Pancreas (tissue), 10 donors: ENCODE measurements at places on chromosomes 2 and 18.

GRCh38 chr18:42078711-42079110 lies 123.7 kb downstream of the PIK3C3 start:
- DNase-seq: no peak

DNA sequence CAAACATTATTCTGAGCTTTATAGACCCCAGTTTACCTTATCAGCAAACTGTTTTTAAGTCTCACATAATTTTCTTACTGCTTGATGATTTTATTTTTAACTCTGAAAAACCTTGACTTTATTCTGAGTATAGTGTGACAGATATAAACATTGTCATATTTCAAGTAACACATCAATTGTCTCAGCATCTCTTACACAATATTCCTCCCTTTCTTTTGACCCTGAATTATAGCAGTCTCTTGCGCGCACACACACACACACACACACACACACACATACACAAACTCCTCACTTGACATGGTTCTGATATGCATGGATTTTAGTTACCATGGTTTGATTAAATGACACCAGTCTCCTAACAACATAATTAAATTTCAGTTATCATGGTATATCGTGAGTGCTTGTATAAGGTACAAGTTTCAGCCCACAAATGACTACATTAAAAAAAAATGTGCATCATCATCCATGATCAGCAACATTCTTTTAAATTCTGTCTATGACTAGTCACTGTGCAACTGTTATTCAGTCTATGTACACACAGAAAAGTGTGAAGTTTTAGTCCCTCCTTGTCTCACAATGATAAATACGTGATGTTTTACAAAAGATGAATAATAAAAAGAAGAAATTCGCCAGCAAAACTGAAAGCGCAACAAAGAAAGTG lies 39.5 kb upstream of the TACR1 start:
- no peak for DNase-seq

- no peak for DNase-seq
Measured at GRCh38 chr2:237660381-237660900, 33.1 kb downstream of the LRRFIP1 start.

DNA sequence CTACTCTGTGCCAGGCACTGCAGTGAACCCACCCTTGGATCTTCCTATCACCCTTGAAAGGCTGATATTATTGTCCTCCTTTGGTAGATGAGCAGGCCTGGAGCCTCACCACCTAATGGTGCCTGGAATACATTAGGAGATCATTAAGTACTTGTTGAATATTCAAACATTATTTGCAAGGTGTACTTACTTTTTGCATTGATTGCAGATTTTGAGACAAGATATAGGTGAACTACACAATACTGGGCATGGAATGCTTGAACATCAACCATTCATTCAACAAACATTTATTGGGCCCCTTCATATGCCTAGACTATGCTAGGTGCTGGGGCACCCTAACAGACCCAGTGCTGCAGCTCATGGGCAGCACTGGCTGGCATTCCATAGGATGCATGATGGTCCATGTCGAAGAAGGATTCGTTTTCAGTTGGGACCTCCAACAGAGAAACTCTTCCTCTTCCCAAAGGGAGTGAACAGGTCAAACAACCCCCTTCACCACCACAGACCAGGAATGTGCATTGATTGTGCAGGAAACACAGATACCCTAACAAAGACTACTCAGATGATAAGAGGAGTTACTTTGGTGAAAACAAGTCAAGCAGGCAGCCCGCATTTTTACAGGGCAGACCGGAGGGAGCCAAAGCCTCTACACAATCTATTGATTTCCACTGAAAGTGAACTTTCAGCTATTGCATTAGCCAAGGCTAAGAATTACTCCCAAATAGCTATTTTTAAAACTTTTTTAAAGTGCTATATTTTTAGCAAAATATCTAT lies 149.6 kb upstream of the SH3BP4 start:
- DNase-seq: no peak

- no peak for DNase-seq
Measured at GRCh38 chr2:178858896-178859625, 51.8 kb upstream of the TTN start.

- DNase-seq: no peak
Measured at GRCh38 chr2:42116195-42117181, 52.7 kb upstream of the EML4 start.

GRCh38 chr18:23981369-23981980 lies 33.1 kb upstream of the TTC39C start:
- DNase-seq: no peak

DNA sequence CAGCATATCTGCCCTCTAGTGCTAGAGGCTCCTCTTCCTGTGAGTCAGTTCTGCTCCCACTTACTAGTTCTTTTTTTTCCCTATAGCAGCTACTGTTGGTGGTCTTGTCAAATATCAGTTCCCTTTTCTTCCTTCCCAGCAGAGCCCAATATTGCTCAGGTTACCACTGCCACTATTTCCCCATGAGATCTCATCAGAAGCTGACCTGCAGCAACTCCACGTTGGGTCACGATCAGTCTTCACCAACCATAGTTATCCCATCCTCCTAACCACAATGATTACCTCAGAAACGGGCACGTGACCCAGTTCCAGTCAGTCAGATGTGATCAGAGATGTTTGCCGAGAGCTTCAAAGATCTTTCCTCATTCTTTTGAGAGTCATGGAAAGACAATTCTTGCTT lies 59.7 kb upstream of the CAPN13 start:
- DNase-seq: no peak

- DNase-seq: no peak
Measured at GRCh38 chr18:31609886-31610285, 18.2 kb downstream of the TTR start.

- no peak for DNase-seq
Measured at GRCh38 chr2:134576478-134576877, 142.3 kb downstream of the TMEM163 start.

GRCh38 chr2:73830871-73831401 lies 2.2 kb downstream of the STAMBP start:
- DNase-seq: no peak

DNA sequence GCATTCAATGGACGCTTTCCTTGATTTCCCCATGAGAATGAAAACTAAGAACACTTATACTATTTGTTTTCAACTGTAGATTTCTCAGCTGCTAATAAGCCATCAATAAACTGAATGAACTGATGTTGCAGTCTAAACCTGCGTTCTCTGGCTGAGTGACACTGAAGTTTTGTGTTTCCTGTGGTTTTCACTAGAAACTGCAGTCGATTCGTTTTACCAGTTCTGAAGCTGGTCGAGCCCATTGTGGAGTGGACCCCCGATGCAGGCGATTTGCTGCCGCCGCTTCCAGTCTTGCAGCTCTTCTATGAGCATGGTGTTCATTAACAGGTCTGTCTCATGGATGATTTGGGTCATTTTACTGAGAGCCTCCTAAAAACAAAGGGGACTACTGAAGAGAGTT lies 50.6 kb upstream of the STAT1 start:
- DNase-seq: no peak

DNA sequence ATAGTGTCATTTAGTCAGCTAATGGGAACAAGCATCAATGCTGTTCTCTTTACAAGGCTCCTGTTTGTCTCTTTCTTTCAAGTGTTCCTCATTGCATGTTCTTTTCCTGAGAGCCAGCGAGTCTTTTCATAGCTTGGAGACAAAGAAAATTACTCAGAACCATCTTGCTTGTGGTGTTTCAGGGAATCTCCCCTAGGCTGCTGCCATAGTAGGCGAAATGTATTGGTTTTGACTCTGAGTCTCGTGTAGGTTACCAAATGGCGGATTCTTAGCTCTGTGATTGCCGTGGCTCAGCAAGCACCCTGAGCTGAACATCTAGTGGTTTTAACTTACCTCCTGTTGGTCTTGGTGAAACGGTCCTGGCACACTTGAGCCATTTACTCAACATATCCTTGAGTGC lies 68.7 kb downstream of the RHBDD1 start:
- no peak for DNase-seq

GRCh38 chr18:24656551-24657443 lies 196.4 kb downstream of the HRH4 start:
- no peak for DNase-seq

GRCh38 chr2:46978723-46979122 lies 63.1 kb upstream of the MCFD2 start:
- no peak for DNase-seq

DNA sequence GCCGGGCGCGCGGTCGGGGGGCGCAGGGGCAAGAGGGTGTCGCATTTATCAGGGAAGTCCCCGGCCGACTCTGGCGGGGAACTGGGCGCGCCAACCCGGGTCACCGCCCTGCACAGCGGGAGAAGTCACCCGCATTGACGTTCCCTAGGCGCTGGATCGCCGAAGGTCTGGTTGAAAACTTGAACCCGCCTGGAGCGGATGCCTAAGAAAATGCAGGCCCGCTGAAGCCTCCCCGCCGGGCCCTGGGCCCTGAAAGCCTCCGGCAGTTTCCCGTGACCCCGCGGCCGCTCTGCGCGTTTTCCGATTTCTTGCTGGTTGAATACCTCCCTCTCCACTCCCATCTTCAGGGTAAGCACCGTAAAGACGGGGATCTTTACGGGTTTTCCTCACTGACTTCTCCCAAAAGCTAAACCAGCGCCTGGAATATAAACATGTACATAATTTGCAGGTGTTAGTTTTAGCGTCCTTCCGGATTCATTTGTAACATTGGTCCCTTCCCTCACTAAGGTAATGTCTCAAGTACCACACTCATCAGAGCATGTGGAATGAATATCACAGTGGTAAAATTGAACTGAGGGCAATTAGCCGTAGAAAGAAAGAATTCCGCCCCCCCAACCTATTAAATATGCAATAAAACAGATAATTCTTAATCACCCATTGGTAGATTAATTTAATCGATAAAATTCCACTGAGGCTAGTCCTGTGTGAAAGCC lies 675 bp upstream of the SPIRE1 start:
- peak; percentile 23 for DNase-seq

- DNase-seq: no peak
Measured at GRCh38 chr2:222284466-222284865, 14.3 kb downstream of the PAX3 start.

DNA sequence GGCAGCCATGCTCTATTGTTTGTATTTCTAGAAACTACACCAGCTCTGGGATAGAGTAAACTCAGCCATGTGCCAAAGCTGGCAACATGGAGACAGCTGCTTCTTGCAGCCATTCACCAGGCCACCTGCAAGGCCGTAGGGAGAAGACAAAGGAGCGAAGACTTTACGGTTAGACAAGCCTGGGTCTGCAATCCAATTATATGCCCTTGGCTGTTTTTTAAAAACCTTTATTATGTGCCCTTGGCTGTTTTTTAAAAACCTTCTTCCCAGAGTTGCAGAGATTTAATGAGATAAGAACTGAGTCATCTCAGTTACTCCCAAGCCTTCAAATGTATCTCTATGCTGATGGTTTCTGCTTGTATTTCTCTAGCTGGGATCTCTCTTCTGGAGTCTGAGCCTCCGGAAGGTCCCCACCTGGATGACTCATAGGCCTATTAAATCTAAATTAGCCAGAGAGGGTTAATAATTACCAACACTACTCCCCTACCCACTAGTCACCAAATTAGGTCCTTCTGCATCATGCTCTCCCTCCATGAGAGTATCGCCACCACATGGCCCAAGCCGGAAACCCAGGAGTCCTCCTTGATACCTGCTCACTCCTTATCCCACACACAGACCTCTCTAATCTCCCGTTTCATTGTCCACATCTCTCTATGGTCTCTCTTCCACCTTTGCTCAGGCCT lies 17.5 kb upstream of the DPP4 start:
- DNase-seq: no peak

- DNase-seq: no peak
Measured at GRCh38 chr2:143514413-143514812, 385.2 kb downstream of the ARHGAP15 start.

- DNase-seq: no peak
Measured at GRCh38 chr2:52749764-52750163, 1017.8 kb upstream of the CHAC2 start.

GRCh38 chr2:175366815-175367214 lies 185.3 kb upstream of the ATP5MC3 start:
- no peak for DNase-seq

- DNase-seq: no peak
Measured at GRCh38 chr2:37802899-37803379, 122.1 kb upstream of the RMDN2 start.

DNA sequence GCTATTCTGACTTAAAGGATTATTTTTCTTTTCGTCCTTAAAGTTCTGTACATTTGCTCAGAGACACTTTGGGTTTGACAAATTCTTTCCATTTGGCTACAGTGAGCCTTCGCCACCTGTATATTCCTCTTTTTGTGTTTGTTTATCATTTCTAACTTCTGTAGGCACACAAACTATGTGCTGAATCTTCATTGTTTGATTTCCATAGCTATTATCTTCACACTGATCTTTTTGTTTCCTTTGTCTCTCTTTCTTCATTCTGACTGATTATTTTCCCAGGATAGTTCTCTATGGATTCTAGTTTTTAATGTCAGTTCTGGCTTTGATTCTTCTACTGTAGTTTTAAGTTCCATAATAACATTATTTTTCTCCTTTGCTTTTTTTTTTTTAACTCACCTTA lies 350.2 kb downstream of the ZNF521 start:
- no peak for DNase-seq

DNA sequence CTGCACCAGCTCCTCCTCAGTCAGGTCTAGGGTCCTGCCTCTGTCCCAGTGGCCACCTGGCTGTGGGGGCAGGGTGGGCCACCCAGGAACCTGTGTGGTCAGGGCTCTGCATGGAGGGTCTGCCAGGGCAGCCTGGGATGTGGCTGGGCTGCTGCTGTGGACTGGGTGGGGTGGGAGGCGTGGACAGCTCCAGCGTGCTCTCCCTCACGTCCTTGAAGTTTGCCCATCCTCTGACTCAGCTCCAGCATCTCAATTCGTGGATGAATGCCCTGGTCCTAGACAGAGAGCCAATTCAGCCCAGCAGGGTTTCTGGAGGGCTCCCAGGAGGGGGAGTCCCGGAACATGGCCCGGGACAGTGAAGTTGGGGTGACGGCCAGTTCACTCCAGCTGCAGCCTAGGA lies 64.3 kb upstream of the EPAS1 start:
- no peak for DNase-seq

DNA sequence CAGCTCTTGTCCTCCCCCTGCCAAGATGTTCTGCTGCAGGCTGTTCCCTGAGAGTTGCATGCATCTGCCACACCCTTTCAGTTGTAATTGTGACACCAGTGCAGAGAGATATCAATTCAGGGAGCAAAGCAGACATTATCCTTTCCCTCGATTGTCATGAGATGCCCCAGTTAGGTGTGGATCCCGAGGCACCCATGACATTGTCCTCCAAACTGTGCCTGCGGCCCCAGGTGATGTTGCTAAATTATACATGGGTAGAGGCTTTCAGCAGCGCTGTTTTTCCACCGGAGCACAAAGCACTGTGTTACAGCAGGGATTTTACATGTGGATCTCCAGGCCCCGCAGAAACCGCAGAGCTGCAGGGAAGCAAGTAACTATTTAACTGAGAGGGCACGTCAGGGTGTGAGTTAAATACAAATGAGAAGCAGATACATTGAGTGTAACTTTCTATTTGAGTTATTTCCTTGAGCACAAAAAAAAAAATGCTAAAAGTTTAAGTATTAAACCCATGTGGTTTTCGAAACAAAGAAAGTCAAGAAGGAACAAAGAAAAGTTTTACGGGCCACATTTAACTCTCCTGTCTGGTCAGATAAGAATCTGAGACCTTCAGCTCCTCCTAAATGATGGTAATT lies 90.3 kb upstream of the BCL2L11 start:
- no peak for DNase-seq

- DNase-seq: no peak
Measured at GRCh38 chr2:45436456-45436855, 174.6 kb downstream of the SRBD1 start.

GRCh38 chr2:232491139-232491780 lies 3.6 kb upstream of the ECEL1 start:
- DNase-seq: no peak

- DNase-seq: no peak
Measured at GRCh38 chr2:19774805-19775176, 127.0 kb downstream of the TTC32 start.

- DNase-seq: no peak
Measured at GRCh38 chr2:147198651-147199171, 646.1 kb upstream of the ACVR2A start.
